ENCODE measurements at places on chromosomes 2 and 18.

- peak; percentile 93 for DNase-seq
These were observed 26.0 kb downstream of the FAM178B start for GRCh38 chr2:96960153-96960961.

DNA sequence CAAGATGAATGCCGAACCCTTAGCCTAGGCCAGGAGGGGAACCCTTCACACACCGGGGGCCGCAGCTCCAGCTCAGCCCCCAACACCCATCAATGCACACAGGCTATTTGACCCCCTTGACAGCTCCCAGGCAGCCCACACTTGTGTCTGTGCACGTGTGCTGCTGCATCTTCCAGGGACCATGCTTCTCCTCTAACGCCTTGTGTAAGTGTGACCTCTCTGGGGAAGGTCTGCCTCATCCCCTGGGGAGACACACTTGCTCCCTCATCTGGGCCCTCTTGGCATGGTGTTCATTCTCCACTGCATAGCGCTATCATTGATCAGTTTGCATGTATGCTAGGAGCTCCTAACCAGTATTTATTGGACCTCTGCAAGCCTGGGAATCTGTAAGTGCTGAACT, 120.0 kb upstream of the FHL2 start:
- DNase-seq, result peak; percentile 65

GRCh38 chr18:36661999-36662398, 166.8 kb downstream of the TPGS2 start:
- peak; percentile 12 for DNase-seq

DNA sequence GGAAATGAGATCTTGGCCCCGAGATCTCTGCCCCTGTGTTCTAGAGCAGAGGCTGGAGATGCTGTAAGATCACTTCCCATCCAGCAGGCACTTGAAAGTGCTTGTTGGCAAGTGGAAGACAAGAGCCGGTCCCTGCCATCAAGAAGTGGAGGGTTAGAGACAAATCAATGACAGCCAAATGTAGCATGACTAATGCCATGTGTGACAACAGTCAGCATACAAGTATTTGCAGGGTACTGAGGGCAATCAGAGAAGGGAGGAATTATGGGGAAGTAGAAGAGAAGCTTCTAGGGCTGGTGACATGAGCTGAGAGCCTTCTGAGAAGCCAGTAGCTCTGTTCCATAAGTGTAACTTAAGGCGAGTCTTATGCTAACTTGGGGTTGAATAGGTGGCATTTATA, 58.6 kb downstream of the TMEM17 start:
- DNase-seq, result no peak

DNA sequence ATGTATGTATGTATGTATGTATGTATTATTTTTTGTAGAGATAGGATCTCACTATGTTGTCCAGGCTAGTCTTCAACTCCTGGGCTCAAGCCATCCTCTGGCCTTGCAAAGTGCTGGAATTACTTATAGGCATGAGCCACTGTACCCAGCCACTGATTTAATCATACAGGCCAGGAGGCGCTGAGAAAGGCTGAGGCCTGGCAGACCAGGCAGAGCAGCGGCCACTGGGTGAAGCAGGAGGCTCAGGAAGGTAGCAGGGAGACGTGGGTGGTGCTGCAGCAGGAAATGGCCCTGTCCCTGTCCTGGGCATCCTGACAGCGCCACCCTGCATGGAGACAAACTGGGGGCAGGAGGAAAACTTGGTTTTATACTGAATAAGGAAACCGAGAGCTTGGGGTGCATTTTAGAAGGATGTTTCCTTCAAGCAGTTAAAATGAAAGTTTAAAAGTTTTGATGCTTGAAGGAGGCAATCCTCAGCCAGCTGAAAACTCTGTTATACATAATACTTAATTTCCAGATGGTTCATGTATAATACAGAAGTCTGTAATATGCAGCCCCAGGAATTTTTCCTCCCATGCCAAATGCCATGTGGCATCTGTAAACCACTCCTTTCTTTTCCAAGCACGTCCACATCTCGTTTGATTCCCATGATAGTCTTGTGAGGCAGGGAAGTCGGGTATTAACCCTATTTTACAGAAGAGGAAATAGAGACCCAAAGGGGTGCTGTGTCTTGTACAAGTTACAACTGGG, 182.4 kb downstream of the CELF4 start:
- DNase-seq, result no peak

GRCh38 chr2:133135035-133135654, 433.1 kb downstream of the NCKAP5 start:
- no peak for DNase-seq
